GOT3 (cell line): ENCODE measurements at places on chromosomes 2 and 18.
A peak's percentile ranks its signal among the peaks of the same experiment; 100 is the strongest.

DNA sequence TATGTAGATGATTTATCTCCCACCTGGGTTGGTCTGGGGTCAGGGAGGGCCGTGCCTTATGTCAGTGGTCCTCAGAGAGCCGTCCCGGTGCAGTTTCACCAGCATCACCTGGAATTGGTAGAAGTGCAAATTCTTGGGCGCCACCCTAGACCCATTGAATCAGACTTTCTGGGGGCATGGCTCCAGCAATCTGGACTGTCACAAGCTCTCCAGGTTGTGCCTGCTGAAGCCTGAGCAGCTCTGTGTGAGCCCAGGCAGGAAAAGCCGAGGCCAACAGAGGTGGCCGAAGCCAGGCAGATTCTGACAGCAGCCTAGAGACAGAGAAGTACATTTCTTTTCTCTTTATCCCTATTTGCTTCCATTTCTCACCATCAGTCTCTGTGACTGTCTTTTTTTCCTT lies 98.4 kb upstream of the SEC11C start:
- no peak for DNase-seq

DNA sequence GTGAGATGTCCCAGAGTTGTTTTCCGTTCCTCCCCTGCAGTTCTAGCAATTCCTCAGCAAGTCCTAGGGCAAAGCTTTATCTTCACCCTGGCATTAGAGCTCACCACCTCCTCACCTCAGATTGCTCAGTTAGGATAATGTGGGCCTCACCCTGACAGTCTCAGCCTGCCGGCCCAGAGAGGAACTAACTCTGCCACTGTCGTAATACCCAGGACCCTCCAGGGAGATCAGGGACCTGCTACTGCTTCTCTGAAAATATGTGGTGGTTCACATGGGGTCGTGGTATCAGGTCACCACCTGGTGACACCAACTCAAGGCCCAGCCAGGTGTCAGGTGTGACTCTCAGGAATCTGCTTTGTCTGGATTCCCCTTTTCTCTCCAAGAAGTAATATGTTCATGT lies 120.7 kb downstream of the FEZ2 start:
- DNase-seq: no peak

DNA sequence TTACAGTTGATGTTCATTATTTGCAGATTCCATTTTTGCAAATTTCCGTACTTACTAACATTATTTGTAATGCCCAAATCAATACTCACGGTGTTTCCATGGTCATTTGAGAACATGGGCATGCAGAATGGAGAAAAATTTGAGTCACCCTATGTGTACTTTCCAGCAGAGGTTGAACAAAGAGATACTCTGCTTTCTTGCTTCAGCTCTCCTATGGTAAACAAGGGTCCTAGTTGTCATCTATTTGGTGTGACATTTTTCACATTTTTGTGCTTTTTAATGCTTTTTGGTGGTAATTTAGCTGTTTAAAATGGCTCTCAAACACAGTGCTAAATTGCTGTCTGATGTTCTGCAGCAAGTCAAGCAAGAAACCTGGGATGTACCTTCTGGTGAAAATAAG lies 444.4 kb upstream of the CELF4 start:
- no peak for DNase-seq

DNA sequence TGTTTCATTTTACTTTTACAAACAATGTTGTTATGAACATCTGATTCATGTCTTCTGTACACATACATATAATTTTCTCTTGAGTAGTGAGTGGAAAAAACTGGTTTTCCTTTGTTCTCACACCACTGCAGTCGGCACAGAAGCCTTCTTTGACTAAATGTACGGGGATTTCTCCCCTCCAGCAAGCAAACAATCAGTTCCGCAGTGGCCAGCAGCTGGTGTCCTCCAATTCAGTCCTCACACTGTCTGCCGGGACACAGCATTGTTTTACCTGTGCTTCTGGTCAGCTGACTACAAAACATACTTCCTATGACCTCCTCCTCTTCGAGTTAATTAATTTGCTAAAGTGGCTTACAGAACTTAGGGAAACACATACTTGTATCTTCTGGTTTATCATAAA lies 202.8 kb downstream of the WDR7 start:
- DNase-seq: no peak

- no peak for DNase-seq
Measured at GRCh38 chr2:142175813-142176338, 45.1 kb upstream of the LRP1B start.

GRCh38 chr2:143501106-143501676 lies 372.0 kb downstream of the ARHGAP15 start:
- no peak for DNase-seq

DNA sequence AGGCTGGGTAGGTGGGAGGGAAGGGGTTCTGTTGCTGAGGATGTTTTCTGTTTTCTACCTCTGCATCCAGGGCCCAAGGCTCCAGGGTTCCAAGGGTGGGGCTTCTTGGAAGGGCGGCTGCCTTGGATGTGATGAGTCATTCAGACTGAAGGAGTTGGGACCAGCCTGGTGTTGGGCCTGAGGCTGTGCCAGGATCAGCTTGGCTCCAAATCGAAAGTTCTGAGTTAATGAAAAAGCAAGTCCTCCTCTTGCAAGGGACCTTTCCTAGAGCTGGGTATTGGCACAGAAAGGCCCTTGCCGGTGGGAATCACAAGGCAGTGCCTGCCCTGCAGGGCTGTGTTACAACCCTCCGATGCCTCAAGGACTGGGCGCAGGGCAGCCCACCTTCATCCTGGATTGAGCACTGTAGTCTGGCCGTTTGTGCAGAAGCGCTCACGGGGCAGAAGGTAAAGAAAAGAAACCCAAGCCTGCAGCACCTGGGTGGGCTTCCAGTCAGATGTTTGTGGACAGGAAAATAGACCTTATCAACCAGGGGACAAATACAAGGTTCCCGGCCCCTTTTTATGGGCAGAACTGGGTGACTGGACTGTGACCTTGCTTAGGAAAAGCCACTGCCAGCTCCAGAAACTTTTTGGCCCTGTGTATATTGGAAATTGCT lies 52.5 kb upstream of the MCFD2 start:
- DNase-seq: peak; percentile 31

GRCh38 chr2:31196622-31197021 lies 20.7 kb downstream of the CAPN14 start:
- DNase-seq: no peak

GRCh38 chr2:41899189-41899588 lies 148.6 kb upstream of the PKDCC start:
- DNase-seq: no peak

DNA sequence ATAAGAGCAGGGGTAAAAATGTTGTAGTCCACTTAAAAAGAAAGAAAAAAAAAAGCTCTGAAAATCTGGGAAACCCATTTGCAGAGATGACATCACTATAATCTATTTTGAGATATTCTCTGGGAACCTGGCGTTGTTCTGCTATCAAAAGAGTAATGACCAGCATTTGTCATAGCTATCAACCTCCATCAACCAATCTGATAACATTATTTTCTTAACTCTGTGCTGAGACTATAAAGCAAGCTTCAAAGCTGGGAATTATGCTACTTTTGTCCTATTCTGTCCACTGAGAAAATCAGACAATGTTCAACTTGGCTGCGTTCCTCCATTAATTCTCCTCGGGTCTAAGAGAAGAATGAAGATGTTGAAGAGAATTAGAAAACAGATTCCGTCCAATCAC lies 107.5 kb downstream of the STK39 start:
- no peak for DNase-seq

DNA sequence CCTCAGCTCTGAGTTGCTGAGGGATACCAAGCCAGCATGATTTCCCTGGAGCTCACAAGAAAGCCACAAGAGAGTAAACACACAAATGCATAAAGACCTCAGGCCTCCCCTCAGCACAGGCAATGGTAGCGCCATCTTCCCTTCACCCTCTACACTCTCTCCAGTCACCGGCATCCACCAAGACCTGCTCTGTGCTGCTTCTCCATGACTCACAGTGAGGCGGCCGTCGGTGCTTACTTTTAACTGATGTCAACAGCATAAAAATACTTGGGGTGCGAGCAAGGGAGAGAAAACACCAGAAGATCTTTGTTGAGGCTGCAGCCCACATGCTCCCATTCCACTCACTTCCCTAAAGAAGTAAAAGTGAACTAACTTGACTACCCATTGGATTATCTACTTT lies 46.7 kb downstream of the L3MBTL4 start:
- no peak for DNase-seq

DNA sequence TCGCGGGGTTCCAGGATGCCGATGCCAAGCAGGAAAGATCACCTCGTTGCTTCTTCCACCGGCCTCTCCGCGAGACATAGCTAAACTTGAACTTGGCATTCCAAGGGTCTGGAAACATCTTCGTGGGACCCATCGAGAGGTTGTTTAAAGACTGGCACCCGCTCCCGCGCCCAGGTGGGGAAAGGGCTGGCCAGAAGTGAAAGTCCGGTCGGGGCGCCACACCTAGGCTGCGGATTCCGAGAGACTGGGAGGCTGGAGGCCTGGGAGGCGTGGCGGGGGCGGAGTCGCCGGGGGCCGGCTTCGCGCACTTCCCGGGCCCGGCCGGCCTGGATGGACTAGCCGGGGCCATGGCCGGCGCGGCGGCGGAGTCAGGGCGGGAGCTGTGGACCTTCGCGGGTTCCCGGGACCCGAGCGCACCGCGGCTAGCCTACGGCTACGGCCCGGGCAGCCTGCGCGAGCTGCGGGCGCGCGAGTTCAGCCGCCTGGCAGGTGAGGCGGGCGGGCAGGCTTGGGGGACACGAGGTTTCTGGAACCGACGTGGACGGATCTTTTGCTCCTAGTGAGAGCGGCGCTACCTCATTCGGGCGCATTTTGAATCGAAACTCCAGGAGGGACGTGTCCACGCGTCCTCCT lies at the start of gene MOCOS:
Gene MOCOS (plus strand): TSS at position 305 of the 633 bp plus-strand sequence. CDS start 43 bp downstream, at position 348.
- DNase-seq: peak; percentile 11

- no peak for DNase-seq
Measured at GRCh38 chr2:173441222-173441621, 86.5 kb downstream of the CDCA7 start.

- DNase-seq: no peak
Measured at GRCh38 chr2:86787736-86788135, 3.0 kb downstream of the CD8A start.

- no peak for DNase-seq
Measured at GRCh38 chr2:126970583-126970982, 71.9 kb downstream of the TEX51 start.

- no peak for DNase-seq
Measured at GRCh38 chr18:38421021-38421420, 855.4 kb upstream of the CELF4 start.

GRCh38 chr2:10056439-10056838 lies 13.1 kb downstream of the KLF11 start:
- DNase-seq: no peak

GRCh38 chr2:111139637-111140317 lies 19.1 kb downstream of the BCL2L11 start:
- no peak for DNase-seq

- no peak for DNase-seq
Measured at GRCh38 chr2:173350383-173350782, 4.3 kb upstream of the CDCA7 start.

- DNase-seq: no peak
Measured at GRCh38 chr18:9574473-9575115, 39.8 kb downstream of the PPP4R1 start.

DNA sequence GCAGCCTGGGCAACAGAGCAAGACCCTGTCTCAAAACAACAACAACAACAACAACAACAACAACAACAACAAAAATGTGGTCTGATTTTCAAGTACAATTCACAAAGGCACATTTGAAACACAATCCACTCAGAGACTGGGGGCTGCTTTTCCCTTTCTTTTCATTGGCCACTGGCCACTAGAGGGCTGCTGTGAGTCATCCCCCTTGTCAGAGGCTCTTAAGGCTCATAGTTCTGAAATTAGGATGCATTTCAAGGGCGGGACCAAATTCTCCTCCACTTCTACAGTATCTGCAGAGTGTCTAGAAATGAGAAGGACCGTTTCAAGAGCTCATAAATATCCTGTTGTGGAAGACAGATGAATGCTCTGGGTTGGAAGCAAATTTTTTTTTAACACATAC lies 285.4 kb downstream of the NRXN1 start:
- DNase-seq: no peak

- DNase-seq: no peak
Measured at GRCh38 chr2:239101807-239102206, 253.9 kb downstream of the TWIST2 start.

DNA sequence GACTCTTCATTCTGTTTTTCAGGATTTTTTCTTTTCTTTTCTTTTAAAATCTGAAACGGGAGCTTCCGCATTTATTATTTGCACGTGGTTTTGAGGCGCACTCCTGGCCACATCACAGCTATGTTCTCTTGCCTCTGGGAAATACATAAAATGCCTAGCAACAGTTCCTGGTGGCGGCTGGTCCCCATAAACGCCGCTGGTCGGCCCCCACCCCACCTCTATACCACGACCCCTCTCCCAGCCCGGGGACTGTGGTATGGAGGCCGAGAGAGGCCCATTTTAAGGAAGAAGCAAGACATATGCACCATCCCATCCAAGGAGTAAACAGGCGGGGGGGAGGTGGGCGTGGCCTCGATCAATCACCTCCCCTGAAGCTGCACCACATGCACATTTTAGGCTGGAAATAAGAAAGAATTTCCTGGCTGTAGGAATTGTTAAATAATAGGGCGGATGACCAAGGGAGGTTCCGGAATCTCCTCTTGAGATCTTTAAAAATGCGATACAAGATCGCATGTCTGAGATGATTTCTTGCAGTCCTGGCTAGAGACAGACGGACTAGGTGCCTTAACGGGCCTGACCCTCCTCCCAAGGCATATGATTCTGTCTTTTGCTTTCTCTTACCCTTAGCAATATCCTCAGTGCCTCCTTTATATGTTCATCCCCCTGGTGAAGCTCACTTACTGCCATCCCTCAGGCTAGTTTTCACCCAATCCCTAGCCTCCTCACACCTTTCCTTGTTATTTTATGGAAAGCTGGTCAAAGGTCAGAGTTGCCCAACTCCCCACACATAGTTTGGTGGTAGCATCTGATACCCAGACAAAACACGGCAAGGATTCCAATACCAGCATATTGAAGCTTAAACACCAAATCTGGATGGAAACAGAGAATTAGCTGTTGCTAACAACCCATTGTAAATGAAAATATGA lies 82.4 kb downstream of the BCL2 start:
- DNase-seq: no peak

GRCh38 chr2:241803387-241804325 lies 5.3 kb upstream of the NEU4 start:
- DNase-seq: no peak

DNA sequence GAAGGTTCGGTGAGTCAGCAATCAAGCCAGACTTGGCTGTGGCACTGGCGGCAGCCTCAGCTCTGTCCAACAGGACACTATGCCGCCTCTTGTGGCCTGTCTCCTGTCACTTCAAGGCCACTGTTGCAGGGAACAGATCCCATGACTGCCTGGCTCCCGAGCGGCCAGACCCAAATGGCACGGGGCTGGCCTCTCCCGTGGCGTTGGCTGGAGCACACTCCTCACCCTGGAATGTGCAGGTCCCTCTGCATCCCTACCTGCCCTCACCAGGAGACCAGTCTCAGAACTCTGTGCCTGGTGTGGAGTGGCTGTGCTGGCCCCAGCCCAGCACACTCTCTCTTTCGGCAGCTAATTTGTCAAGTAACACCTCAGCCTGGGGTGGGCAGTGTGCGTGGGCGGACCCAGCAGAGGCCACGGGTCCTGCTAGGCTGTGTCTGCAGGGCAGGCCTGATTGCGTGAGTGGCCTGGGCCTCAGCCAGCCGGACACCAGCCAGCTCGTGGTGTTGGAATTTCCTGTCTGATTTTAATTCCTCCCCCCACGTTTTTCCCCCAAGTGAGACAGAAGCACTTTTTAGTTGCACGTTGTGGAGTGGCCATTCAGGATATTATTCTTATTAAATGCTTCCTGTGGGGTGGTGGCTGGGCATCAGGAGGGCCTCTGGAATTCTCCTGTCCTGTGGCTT lies 179.3 kb downstream of the GLI2 start:
- DNase-seq: peak; percentile 20

- DNase-seq: no peak
Measured at GRCh38 chr2:231034291-231034882, 2.9 kb upstream of the C2orf72 start.

GRCh38 chr2:11945139-11946126 lies 199.0 kb downstream of the LPIN1 start:
- no peak for DNase-seq
